Activated T-cell treated with anti-CD3 and anti-CD28 coated beads, Interleukin-2, amount 50 U/mL, for 24 hours (primary cell): ENCODE measurements at places on chromosomes 13 and 19.

- DNase-seq: no peak
Observed at GRCh38 chr13:22454586-22454985, 726.2 kb upstream of the SGCG start.

- no peak for DNase-seq
Observed at GRCh38 chr19:30647891-30648720, 275.9 kb downstream of the ZNF536 start.

DNA sequence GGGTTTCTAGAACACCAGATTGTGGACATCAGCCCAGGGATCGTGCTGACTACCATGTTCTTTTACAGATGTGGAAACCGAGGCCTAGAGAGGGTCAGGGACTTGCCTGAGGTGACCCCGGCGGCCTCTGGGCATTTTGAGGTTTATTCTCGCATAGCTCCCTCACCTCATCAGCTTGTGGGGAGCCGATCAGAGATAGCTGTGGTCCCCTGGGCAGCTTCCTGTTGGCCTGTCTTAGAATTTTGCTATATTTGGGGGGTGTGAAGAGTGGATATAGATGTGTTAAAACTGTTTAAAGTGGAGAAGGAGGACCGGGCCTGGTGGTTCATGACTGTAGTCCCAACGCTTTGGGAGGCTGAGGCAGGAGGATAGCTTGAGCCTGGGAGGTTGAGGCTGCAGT is 6.9 kb downstream of the ARHGEF1 start:
- no peak for DNase-seq

GRCh38 chr19:7547159-7547558 is 11.6 kb downstream of the PNPLA6 start:
- no peak for DNase-seq

DNA sequence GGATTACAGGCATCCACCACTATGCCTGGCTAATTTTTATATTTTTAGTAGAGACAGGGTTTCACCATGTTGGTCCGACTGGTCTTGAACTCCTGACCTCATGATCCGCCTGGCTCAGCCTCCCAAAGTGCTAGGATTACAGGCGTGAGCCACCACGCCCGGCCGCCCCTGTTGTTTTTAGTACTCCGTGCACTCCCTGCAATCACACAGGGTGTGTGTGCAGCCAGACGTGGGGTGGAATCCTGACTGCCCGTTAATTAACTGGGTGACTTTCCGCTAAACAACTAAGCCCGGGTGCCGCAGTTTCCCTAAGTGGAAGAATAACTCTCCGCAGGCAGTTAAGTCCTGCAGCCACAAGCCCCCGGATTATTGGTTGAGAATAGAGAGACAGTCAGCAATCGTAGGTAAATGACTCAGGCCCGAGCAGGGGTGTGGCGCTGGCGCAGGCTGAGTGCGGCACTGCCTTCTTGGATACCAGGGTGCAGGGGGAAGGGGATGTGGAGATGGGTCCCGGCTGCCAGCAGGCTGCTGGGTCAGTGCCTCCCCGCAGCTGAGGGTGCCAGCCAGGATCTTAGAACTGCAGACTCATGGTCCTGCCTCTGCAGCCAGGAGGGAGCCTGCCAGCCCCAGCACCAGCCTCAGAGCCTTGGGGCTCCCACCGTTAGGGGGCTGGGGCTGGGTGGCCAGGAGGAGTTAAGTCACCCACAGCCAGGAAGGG is 6.1 kb upstream of the FXYD3 start:
- DNase-seq: no peak

GRCh38 chr19:12733369-12734214 is 892 bp downstream of the TRIR start:
- DNase-seq: peak; percentile 58

DNA sequence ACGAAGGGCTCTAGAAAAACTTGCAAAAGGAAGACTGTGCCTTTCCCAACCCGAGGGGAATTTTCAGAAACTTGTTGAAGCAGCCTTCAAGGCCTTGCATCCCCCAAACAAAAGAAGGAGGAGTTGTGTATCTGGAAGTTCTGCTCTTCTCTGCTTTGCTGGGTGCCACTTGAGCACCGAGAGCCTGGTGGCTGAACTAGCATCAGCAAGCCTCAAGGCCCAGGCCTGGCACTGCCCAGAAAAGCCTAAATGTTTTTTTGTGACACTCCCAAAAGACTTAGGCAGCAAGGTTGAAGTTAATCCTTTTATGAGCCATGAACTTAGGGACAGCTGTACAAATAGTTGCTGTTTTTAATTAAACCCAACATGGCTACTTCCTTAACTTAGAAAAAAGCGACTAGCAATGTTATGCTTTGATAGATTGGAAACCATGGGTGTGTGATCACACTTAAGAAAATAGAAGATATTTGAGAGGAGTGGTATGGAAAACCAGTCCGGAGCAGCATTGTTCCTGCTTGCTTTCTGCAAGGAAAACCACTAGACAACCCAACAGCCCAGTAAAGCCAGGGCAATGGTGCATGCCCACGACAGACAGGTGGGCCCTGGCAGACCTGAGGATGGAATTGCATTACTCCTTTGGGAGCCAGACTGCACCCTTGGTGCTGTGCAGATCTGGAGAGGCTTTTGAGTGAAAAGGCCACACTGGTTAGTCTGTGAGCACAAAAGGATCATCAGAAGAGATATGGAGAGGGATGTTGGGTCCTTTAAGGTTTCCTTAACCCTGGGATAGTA is 788 bp upstream of the DLEU7 start:
- DNase-seq: no peak

GRCh38 chr19:54035215-54036178 is 28.2 kb downstream of the VSTM1 start:
- no peak for DNase-seq

DNA sequence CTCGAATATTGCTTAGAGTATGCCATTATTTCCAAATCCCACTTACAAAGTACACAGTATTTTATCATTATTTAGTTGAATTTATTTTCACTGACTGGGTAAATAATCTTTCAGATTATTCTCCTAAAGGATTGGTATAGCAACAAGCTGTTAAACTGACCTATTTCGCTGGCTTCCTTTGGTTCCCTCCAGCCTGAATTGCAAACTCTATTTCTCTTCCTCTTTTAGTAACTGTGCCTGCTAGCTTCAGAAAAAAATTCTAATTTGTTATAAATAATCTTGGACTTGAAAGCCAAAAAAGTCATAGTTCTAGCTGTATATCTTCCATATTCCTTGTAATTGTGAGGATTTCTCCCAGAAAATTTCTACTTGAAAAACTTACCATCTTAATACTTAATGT is 15.0 kb upstream of the CCNA1 start:
- no peak for DNase-seq

DNA sequence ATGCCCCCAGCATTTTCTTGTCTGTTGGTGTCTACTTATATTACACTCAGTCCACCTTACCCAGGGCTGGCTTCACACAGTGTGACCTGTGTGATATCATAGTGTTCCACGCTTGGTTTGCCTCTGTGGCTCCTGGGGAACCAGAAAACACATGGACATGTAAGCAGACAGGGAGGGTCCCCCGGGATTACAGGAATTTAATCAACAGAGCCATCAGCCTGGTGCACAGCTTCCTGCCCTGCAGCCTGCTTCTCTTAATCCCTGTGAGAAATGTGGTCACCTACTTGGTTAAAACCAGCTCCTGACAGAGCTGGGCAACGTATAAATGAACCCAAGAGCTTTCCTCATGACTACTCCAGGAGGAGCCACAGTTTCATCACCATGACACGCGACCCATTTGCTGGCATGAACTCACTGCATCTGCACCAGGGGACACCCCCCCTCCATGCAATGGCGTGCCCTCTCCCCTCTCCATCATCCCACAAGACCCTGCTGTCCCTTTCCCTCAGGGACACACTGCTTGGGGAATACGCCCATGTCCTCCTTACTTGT is 152.1 kb downstream of the UQCRFS1 start:
- DNase-seq: no peak

DNA sequence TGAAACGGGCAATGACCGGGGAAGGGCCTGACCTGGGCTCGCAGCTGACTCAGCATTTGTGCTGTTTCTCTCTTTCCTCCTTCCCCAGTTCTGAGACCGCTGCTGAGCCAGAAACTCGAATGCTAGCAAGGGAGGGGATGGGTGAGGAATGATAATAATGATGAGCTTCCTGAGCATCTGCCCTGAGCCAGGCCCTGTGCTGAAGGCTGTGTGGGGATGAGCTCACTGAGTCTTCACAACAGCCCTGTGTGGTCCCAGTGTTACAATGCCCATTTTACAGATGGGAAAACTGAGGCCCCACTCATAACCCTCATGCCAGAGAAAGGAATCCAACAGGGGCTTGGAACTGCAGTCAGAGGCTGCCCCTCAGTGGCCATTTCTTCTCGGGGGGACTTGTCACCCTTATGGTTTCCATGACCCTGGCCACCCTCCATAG is 8.1 kb downstream of the SULT2B1 start:
- no peak for DNase-seq

DNA sequence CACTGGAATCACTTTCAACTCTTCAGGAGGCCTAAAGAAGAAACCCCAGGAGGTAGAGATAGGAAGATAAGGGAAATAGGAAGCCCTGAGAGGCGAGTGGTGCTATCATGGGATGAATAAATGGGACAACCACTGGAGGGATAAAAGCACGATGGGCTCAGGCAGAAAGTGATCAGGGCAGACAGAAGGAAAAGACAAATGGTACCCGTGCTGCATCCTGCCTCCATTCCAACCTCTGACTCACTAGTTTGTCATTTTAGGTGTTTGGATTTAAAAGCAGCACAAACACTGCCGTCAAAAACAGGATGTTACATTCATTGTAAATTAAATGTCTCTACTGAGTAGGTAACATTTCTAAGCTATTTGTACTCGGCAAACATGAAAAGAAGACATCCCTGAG is 314.3 kb upstream of the HTR2A start:
- no peak for DNase-seq

DNA sequence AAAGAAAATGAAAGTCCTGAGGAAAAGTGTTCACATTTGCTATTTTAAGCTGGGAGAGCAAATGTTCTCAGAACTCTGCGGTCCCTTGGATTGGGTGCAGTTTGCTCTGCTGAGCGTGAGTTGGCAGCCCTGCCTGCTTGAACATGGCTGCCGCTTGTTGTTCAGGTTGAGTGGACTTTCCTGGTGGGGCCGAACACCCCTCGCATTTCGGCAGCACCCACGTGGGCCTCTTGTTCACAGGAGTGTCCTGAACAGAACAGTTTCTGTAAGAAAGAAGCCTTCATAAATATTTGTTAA is 10.8 kb upstream of the RNF113B start:
- no peak for DNase-seq

DNA sequence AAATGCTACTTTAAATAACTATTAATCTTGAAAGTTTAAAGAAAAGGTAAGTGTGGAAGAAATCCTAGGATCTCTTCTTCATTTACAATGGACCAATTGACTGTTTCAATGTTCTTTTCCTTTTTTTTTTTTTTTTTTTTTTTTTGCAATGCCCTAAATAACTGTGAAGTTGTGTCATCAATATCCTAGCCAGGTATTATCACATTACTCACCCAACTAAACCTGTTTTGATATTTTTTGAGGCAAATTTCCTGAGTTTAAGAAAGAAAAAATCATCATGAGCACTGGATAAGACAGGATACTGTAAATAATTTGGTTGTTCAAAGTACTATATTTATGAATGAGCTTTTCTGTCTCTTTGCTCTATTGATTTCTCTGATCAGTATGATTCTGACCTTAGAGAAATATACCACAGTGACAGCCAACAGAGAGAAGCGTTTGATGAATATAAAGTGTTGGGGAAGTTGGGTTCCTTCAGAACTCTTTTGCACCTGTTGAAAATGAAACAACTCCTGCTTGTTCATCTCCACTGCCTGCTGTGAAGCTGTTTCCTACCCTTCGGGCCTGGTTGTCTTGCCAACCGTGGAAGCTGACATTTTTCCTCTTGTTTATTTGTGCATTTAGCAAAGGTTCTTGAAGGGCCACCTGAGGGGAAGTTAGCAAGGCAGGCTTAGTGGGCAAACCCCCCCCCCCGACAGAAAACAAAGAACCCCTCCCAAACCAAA is 1220.5 kb upstream of the SLC10A2 start:
- DNase-seq: no peak

GRCh38 chr19:54473071-54473891 is at the start of gene CDC42EP5:
Gene CDC42EP5, minus strand, starts transcription at chr19:54473296. Its CDS starts 7,749 bp downstream, at chr19:54465547.
- no peak for DNase-seq

DNA sequence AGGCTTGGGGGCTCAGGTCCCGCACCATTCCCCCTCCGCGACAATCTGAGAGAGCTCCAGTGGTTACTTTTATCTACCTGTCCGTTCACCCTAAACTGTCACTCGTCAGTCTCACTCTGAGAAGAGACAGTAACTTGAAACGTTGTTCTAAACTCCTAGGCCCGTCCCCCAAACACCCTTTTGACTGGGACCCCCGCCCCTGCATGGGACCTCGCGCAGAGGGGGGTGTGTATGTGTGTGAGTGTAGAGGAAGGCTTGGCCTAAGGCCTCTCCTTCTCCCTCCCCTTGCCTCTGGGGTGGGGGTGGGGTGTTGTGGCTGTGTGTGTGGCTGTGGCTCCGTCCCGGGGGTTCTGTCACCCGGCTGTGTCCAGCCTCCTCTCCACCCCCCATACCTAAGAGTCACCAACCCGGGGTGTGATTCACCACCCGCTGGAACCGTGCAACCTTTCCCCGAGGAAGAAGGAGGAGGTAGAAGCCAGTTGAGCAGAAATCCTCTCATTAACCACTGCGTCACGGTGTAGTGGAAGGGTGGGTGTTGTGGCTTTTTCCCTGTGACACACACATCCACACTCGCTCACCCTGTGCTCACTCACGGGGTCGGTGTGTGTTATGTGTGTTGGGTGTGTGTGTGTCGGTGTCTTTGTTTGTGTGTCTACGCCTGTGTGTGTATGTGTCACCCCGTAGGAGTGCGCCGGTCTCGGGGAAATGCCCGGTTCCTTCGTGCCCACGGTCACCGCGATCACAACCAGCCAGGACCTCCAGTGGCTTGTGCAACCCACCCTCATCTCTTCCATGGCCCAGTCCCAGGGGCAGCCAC is 2.4 kb downstream of the FOSB start:
- no peak for DNase-seq

- no peak for DNase-seq
Observed at GRCh38 chr13:31781064-31781463, 41.7 kb downstream of the RXFP2 start.

- no peak for DNase-seq
Observed at GRCh38 chr13:100789481-100789880, 114.9 kb upstream of the TMTC4 start.

DNA sequence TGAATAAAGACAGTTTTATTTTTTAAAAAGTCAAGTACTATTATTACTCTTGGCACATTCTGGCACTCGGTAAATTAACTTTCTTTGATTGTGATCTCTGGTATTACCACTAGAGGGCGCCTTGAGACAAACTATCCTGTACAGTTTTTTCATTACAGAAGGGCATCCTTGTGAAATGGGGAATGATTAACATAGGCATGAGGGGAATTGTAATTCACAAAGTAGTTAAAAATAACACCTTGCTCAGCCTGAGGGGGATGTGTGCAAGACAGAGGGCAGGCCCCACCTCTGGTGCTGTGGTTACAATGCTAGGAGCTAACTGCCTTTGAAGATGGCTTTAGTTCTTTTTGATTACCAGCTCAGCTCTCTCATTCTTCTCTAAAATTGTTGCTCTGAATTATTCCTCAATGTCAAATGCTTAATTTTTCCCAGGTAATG is 24.2 kb upstream of the C1QTNF9B start:
- no peak for DNase-seq
